ENCODE measurements at places on chromosomes 11 and 22. TPM values are rescaled to one million over a fixed set of nuclear protein-coding genes. Genes with fewer than 3 reads are reported as not detected.

DNA sequence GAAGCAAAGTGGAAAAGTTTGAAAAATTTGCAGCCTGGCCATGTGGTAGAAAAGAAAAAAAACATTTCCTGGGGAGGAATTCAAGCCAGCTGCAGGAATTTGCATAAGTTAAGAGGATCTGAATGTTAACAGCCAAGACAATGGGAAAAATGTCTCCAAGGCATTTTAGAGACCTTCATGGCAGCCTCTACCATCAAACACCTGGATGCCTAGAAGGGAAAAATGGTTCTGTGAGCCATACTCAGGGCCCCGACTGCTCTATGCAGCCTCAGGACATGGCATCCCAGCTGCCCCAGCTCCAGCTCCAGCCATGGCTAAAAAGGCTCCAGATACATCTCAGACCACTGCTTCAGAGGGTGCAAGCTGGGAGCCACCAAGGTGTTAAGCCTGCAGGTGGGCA, 149.1 kb upstream of the SOX6 start:
- DNase-seq, result no peak

DNA sequence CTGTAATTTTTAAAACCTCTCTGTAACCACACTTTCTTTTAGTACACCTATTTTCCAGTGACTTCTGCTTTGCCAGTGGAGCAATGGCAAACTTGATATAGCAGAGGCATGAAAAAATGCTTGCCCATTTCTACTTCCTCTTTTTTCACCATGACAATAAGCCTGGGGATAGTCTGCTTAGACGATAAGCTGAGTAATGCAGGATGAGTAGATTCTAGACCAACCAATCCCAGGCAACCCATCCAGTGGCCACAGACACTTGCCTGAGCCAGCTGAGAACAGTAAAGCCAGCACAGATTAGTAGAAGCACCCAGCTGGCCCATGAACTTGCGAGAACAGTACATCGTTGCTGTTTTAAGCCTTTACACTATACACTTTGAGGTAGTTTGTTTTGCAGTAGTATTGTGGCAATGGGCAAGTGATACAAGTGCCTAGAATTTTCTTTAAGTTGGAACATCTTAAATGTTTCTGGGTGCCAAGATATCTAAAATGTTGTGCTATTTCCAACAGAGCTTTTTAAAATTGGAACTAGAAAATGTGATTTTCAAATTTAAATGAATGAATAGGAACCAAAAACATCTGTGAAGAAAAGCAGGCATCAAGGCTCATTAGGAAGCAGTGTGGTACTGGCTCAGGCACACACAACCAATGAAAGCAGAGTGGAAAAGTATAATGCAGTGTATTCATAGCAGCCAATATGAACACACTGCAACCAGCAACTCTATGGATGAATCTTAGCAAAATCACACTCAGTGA, 37.7 kb downstream of the DDI1 start:
- DNase-seq, result no peak

DNA sequence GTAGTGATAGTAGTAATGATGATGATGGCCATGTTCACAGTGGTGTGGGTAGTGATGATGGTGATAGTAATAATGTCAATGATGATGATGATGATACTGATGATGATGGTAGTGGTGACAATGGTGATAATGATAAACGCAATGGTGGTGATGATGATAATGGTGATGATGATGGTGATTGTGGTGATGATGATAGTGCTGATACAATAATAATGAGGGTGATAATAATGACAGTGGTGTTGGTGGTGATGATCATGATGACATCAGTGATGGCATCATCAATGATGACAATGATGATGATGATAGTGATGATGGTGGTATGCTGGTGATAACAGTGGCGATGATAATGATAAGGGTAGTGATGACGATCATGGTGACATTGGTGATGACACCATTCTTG, 92.3 kb downstream of the MPPED1 start:
- DNase-seq, result no peak

- no peak for DNase-seq
Observed at GRCh38 chr11:59418156-59418555, 8.1 kb downstream of the OR5A2 start.

DNA sequence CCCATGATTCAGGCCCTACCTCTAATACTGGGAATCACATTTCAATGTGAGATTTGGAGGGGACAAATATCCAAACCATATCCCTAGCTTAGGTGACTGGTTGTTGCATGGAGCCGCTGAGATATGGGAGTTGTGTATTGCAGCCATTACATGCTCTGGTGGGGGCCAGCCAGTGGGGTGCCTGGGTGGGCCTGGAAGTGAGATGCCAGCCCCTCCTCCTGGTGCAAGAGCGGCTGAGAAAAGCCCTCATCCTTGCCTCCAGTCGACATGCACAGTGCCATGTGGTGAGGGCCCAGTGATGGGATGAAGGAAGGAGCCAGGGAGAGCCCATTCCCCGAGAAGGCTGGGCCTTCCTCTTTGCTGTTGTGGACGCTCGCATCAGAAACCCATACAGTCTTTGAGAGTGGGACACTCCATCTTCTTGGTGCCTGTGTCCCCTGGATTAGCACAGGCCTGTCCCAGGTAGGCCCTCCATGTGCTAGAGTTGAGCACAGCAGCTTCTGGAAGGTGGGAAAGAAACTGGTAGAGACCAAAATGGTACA, 1043.0 kb downstream of the TBC1D22A start:
- DNase-seq, result no peak

DNA sequence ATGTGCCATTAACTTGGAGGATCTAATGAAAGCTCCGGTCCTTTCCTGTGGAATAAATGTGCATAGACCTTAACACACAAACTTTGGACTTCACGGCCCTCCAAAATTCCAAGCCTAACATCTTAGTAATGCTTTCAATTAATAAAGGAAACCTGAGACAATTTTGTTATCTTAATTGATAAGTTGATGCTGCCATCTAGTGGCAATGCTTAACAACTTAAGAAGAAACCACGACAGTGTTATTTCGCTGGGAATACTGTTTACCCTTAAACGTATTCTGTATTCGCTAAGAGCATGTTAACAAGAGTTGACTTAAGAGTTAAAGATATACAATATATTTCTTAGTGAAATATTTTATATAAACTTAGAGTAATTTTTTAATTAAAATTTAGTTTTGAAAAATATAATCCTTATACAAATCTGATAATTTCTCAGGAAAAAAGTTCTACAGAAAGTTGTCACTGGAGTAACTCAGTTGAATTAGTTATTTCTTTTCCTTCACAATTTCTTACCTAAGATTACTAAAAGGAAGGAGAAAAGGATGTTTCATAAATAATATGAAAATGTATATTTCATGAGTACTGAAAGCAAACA, 35.0 kb upstream of the OR9G4 start:
- DNase-seq, result peak; percentile 49

GRCh38 chr11:30585892-30586250, 282 bp downstream of the MPPED2 start:
- DNase-seq, result no peak

GRCh38 chr11:66625752-66626149, 9.3 kb downstream of the RBM14 start:
- no peak for DNase-seq

DNA sequence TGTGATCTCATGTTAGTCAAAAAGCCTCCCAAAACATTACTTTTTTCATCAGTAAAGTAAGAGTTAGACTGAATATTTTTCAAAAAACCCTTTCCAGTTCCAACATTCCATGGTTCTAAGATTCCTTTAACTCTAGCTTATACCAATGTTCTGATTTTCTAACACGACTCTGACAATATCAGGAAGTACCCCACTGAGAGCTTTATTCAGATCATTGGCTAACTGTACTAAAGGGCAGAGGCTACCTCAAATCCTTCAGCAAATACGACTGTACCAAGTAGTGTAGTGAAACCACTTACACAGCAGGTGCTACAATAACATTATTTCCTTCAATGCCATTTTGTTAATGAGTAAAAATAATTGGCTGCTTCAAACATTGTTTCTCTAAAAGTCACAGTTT, 213.4 kb upstream of the PITPNB start:
- no peak for DNase-seq

- no peak for DNase-seq
Observed at GRCh38 chr11:10436224-10436623, 18.8 kb upstream of the AMPD3 start.

GRCh38 chr22:25911243-25911972, 169.4 kb downstream of the MYO18B start:
- DNase-seq, result no peak

- no peak for DNase-seq
Observed at GRCh38 chr11:61889831-61890230, 1.5 kb downstream of the FADS3 start.

DNA sequence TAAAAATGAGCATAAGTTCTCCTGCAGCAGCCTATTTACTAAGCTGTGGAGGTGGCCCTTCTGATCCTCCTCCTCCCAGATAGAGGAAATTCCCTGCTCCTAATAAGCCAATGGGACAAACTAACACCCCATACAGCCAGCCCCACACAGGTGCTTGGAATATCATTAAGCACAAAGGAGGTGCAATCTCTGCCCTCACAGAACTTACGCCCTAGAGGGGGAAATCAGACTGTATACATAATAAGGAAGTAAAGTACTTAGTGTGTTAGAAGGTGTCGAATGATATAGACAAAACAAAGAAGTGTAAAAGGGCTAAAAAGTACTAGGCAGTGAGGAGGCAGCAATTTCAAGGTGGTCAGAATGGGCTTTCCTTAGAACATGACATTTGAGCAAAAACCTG, 5.8 kb downstream of the MS4A12 start:
- DNase-seq, result no peak

DNA sequence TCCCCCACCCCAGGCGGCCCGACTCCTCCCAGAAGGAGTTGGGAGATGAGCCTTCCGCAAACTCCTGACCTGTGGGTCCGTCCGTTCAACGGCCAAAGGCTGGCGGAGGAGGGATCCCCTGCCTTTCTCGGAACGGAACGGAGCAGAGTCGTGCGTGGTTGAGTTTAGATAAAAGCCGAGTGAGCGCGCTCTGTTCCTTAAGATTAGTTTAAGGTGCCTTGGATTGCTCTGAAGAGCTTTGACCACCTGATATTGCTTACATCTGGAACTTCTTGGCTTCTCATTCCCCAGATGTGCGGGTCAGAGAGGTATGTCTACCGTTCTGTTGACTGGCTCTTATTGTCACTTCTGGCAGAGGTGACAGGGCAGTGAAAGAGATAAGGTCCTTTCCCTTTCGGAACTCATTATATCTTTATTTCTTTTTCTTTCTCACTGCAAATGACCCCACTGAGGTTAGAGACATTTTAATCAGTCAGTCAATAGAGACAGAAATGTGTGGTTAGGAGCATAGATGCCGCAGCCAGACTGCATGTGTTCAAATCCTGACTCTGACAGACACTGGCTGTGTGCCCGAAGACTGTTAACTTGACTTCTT, at the start of gene TRIM6:
TSS of gene TRIM6 (plus strand) at position 31 of the 595 bp plus-strand sequence. CDS start at position 292, 261 bp downstream.
- DNase-seq, result peak; percentile 54

- no peak for DNase-seq
Observed at GRCh38 chr11:69695581-69695980, 8.2 kb downstream of the FGF19 start.

DNA sequence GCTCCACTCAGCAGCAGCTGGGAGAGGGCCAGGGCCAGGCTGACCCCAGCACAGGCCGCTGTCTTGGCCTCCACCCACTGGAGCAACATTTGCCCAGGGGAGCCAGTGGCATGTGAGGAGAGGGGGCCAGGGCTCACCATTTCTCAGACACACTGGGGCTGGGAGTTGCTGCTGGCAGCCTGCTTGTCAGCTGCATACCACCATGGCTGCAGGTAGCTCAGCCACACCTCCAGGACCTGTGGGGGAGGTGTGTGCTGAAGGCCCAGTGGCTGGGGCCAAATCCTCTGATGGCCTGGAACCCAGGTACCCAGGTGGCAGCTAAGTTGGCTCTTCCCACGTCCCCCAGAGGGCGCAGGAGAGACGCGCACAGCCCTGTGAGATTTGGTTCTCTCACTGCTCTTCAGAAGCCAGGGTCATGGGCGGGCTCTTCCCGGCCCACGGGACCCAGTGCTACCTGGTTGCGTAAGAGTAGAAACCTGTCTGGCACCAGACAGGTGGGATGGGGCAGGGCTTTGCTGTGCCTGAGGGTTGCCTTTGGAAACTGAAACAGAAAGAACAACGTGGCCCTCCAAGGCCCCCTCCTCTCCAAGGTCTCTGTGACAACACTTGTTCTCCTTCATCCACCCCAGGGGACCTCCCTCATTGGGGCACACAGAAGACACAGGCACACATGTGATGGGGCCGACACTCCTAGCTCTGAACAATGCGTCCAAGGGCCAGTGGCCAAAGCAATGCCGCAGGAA, 98.8 kb downstream of the MED15 start:
- peak; percentile 34 for DNase-seq

GRCh38 chr11:57491371-57492061, 24.0 kb downstream of the SLC43A1 start:
- peak; percentile 15 for DNase-seq

DNA sequence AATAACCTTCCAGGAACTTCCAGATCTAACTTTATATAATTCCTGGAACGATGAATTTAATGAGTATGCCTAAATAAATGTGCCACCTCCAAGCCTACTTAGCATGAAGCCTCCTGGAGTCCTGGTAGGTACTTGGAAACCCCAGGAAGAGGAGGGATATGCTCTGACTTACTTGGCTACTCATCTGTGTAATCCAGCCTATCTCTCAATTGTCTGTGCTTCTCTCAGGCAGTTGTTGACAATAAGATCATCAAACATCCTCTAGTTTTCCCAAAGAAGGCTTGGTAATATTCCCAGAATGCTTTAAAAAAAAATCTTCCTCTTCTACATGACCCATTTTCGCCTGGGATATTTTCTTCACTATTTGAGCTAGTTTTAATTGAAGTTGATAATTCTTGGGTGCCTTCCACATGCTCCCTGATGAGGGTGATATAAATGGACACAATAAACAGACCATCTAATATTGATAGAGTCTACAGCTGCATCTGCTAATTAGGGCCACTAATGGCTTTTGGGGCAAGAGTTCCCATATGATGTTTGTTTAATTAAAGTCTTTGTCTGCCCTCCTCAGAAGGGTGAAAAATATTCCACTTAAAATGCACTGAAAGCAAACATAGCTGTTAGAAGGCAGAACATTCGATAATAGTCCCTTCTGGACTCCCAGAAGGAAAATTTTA, 75.5 kb upstream of the RAB38 start:
- DNase-seq, result no peak

DNA sequence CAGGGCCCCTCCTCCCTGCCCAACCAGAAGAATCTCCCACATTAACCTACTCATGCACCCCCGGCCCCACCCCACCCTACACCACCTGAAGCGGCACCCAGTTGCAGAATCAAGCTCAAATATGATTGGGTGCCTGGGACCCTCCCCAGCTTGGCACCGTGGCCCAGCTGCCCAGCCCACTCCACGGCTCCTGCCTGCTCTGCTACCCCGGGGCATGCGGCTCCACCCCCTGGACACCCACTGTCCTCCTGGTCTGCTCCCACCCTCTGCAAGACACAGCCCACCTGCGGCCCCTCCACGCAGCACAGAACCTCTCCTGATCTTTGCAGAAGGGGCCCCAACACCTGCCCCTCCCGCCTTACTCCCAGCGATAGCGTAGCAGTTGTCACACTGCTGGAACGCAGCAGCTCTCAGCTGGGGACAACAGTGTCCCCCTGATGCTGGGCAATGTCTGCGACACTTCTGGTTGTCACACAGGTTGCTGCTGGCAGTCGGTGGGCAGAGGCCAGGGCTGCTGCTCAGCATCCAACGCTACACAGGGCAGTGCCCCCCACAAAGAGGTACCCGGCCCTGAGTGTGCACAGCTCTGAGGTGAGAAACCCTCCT, 32.0 kb upstream of the TESMIN start:
- no peak for DNase-seq

The NXPE2 gene
- 0.39 TPM for total RNA-seq

The TRPM5 gene
- total RNA-seq, result not detected

The DDI1 gene
- total RNA-seq, result not detected

The APOA4 gene
- not detected for total RNA-seq

The TIRAP gene
- total RNA-seq, result 4.8 TPM

The TMEM45B gene
- total RNA-seq, result not detected

The CEP126 gene
- total RNA-seq, result 0.78 TPM

The KRTAP5-10 gene
- not detected for total RNA-seq

The C11orf86 gene
- not detected for total RNA-seq

The SGSM1 gene
- total RNA-seq, result not detected
